NCI-H2029 treated with DMSO at 0.1 percent for 48 hours (cell line): ENCODE measurements at places on chromosomes 5 and 9.

- no peak for DNase-seq
Observed at GRCh38 chr9:98117984-98118639, 910 bp downstream of the TRIM14 start.

- DNase-seq = no peak
Observed at GRCh38 chr9:127088724-127089615, 33.5 kb downstream of the ANGPTL2 start.

- no peak for DNase-seq
Observed at GRCh38 chr9:131623655-131624330, 78.5 kb downstream of the PRRT1B start.

DNA sequence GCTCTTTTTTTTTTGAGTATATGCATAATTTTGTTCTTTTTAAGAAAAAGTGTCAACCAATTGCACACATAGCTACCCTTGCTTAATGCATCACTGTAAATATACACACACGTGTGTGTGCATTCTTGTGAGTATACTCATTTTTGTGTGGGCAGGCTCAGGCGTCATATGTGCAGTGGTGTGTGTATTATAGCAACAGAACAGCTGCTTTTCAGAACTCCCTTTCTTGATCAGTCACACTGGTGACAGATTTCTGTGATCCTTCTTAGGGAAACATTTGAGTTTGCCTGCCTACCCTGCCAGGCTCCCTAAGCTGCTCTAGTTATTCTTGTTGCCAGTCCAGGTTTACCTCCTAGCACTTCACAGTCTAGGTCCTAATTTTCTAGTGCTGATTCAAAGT is 287.0 kb upstream of the SEMA6A start:
- no peak for DNase-seq

GRCh38 chr9:99305124-99305523 is 83.0 kb downstream of the SEC61B start:
- DNase-seq = no peak

- no peak for DNase-seq
Observed at GRCh38 chr5:31855134-31856040, 216.5 kb downstream of the PDZD2 start.

DNA sequence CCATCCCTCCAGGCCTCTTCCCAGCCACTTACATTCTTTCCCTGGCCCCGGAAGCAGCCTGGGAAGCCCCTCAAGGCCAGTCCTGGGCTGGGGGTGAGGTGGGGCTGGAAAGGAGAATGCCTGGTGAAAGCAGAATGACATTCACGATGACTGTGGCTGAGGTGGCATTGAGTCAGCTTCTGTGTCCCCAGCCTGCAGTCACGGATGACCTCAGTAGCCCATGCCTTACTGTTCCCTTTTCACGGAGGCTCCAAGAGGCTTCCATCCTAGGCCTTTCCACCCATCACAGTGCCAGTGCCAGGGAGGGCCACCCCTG is 2.7 kb downstream of the PRDM12 start:
- no peak for DNase-seq

- no peak for DNase-seq
Observed at GRCh38 chr9:28888806-28889205, 1315.5 kb upstream of the C9orf72 start.

DNA sequence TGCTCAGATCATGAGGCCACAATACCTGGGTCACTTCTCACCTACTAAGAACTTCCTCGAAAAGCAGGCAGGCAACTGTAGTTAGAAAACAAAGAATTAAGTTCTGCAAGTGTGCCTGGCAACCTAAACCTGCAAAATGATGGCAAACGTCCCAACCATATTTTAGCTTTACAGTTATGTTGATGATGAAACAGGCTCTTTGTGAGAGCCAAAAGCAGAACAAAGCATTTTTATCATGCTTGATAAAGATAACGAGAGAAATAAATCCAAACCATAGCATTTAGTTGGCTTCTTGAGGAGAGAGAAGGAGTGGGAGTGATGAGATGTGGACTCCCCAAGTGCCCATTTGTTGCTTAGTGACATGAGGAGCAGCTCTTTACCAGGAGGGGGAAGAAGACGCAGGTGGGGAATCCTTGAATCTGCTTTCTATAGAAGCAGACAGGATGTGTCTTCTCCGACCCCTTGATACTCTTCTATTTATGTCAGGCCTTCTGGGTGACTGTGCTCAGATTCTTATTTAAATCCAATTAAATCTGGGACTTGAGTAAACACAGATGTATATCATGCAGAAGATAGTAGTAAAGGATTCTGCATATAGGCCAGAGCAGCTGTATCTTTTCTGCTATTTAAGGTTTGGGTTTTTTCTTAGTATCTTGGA is 221.2 kb downstream of the TMEM167A start:
- no peak for DNase-seq

DNA sequence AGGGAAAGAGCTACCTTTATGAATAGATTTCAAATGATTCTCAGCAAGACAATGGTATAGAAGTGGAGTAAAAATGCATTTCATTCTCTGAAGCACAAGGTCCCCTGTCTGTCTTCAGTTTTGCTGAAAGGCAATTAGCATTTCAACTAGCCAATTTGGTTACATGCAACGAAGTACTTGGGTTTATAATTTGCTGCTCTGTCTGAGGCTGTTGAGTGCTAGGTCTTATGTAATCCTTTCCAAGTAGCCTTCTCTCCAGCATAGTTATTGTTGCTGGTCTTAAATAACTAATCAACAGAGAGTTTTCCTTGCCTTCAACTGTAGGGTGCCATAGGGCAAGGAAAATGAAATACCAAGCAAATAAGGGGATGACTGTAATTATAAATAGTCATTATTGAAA is 4.5 kb downstream of the ADGRV1 start:
- DNase-seq = no peak

- DNase-seq = no peak
Observed at GRCh38 chr5:152412129-152412528, 7.0 kb upstream of the NMUR2 start.
